Stimulated activated CD4-positive, alpha-beta T cell treated with anti-CD3 and anti-CD28 coated beads, Interleukin-1b, Interleukin-23, amount 100 ng/mL, for 1 hour (primary cell): ENCODE measurements at places on chromosomes 4 and X.

GRCh38 chrX:118507766-118508165, 12.2 kb downstream of the DOCK11 start:
- DNase-seq: no peak

- no peak for DNase-seq
These were observed 46.4 kb downstream of the PTPN13 start for GRCh38 chr4:86640469-86640868.

GRCh38 chr4:48139691-48140090, 5.6 kb upstream of the TXK start:
- no peak for DNase-seq

- DNase-seq: no peak
These were observed 287.9 kb upstream of the NR3C2 start for GRCh38 chr4:148730082-148730640.

GRCh38 chrX:136731207-136731782, 49.4 kb downstream of the ARHGEF6 start:
- no peak for DNase-seq

DNA sequence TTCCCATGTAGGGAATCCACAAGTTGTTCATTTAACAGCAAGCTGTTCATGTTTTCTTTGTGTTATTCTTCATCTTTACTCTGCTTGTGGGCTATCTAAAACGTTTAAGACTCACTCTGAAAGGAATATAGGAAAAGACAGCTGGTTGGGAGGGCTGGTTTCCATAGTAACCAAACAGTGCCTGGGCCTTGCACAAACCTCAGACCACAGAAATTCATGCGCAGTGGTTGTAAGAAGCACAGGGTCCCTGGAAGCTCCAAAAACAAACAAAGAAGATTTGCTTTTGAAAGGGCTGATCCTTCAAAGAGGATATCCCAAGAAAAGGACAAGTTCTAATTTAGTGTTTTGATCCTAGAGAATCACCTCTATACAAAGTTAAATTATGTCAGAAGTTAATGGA, 7.8 kb downstream of the SERTM2 start:
- DNase-seq: no peak

DNA sequence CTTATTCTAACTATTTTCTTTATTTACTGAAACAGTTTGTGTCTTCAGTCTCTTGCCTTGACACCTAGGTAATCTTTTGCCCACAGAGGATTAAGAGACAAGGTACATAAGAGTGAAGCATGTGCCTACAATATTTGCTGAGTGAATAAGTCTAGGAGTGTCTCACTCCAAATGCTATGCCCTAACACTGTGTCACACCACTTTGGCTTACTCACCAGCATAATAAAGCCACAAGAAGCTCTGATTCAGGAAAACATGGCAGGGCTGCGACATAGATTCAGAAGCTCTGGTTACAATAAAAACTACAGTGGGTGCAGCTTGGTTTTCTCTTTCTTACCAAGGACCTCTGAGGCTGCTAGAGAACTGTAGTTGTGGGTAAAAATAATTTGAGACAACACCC, 127.1 kb downstream of the RBM46 start:
- no peak for DNase-seq

- DNase-seq: no peak
These were observed 16.6 kb downstream of the DKC1 start for GRCh38 chrX:154779261-154779660.

DNA sequence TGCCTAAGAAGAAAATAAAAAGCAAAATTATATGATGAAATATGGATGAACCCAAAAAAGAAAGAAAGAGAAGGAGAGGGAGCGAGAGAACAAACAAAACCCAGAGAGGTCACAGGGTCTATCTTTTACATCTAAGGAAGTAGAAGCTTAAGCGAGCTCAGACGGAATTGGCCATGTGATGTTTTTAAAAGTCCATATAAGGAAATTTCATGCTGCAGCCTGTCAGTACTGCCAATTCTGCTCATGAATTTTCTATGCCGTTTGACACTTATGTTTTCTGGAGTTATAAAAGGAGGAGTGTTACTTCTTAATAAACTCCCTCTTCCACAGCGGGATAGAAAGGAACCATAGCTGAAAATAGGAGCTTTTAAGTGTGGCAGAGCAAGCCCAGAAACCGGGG, 32.9 kb upstream of the DCX start:
- no peak for DNase-seq

DNA sequence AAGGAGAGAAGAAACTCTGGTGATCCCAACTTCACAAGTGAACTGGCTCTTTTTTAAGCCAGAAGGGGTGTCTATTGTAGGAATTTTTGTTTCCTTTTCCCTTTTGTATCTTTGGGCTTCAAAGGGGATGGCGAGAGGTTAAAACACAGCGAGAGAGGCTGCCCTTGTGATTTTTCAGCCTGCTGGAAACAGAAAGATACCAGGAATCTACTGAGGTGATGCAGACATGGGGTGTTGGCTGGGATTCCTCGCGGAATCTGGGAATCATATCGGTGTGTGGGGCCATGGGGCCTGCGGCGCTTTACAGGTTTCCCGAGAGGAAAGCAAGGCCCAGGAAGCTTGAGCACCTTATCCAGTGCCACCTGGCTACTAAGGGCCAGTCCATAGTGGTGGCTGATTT, 99.4 kb upstream of the STX18 start:
- no peak for DNase-seq

DNA sequence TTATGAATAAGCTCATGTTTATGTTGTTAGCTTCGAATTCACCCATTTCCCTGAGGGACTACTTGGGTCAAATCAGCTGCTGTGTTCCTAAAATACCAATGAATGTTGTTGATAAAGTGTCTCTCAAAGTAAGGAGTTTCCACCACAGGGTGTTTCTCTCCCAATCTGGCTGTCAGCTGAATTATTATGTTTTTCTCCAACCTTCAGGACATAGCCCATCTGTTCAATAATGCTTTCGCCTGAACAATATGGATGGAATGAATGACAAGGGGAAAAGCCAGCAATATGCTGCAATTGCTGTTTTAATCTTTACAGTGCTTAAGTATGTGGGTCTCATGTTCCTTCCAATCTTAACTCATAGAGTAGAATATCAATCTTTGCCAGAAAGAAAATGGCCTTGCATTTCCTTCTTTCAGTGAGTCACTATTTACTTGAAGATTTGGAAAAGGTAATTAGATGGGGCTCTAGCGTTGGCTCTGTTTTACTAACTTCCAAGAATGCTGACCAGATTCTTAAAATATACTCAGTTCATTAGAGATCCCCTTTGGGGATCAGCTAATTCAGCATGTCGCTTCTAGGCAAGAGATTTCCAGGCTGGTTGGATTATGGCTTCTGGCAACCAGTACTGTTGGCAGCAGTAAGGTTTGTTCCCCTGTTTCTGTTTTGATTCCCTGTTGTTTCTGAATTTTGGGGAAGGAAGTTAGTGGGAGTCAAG, 410.5 kb downstream of the PPP3CA start:
- no peak for DNase-seq

DNA sequence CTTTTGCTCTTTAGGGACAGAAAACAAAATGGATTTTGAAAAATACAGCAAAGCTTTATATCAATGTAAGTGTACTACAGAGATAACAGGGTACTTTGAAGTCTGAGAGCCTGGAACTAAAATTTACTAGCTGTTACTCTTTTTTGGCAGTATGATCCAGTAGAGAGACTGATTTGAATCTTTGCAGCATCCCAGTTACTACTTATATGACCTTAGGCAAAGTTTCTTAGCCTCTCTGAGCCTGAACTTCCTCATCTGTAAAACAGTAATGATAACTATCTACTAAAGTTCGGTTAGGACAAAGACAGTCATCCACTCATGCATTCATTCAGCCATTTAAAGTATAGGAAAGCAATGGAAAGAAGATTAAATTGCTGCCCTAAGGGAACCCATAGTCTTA, 10.1 kb downstream of the BRWD3 start:
- DNase-seq: no peak

- DNase-seq: no peak
These were observed 26.3 kb upstream of the UCP1 start for GRCh38 chr4:140595065-140595464.

DNA sequence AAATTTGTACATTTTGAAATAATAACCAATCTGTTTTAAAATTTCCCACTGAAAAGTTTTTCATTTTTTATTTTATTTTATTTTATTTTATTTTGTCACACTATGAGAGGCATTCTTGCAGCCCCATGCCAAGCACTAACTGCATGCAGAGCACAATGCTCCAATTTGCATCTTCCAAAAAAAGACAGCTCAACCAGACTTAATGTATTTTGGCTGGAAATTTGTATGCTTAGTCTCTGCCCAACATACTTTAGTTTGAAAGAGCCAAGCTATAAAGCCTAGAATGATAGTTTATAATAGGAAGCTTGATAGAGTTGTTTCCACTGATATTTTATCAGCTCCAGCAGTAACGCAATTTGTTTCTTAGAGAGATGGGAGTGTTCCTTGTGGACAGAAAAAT, 235.5 kb downstream of the GALNTL6 start:
- DNase-seq: no peak

GRCh38 chrX:24493740-24494581, 28.9 kb downstream of the PDK3 start:
- DNase-seq: no peak

GRCh38 chrX:51606446-51606845, 12.3 kb downstream of the CENPVL3 start:
- no peak for DNase-seq

GRCh38 chr4:4606321-4606720, 64.5 kb upstream of the STX18 start:
- DNase-seq: no peak

DNA sequence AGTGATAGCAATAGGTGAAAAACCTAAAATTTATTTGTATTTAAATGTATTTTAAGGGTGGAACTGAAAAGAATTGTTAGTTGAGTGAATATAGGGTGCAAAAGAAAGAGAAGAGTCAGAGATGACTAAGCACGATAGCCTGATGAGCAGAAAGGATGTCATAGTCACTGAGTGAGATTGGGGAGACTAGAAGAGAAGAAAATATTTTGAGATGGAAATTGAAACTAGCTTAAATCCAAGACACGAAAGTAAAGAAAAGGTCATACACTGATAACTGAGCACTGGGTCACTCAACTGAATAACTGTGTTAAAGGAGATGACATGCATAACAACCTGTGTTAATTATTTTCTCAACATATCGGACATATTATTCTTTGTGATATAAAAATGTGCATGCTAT, 55.5 kb downstream of the SPANXN4 start:
- DNase-seq: no peak

- no peak for DNase-seq
These were observed 109.0 kb downstream of the SHROOM4 start for GRCh38 chrX:50705042-50705441.

GRCh38 chr4:145044341-145044740, 53.7 kb downstream of the ANAPC10 start:
- no peak for DNase-seq

DNA sequence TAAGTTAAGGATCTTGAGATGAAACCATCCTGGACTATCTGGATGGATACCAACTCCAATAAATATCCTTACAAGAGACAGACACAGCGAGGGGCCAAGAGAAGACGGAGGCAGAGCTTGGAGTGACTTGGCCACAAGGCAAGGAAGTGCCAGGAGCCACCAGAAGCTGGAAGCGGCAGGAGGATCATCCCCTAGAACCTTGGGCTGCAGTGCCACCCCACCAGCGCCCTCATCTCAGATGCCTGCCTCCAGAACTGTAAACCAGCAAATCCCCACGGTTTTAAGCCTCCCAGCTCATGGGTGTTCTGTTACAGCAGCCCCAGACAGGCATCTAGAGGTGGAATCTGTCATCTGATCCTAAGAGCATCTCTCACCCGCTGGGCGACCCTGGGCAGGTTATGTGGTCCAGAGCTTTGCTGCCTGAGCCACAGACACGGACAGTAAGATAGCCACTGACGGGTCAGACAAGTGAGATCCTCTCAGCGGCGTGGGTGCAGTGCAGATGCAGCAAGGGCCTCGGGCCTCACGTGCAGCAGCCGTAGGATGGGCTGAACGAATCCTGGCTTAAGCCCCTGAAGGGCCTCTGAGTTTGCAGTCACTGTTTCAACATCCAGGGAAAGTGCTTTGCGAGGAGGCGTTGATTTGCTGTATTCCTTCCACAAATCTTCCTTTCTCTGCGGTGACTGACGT, 25.1 kb upstream of the MXD4 start:
- no peak for DNase-seq

DNA sequence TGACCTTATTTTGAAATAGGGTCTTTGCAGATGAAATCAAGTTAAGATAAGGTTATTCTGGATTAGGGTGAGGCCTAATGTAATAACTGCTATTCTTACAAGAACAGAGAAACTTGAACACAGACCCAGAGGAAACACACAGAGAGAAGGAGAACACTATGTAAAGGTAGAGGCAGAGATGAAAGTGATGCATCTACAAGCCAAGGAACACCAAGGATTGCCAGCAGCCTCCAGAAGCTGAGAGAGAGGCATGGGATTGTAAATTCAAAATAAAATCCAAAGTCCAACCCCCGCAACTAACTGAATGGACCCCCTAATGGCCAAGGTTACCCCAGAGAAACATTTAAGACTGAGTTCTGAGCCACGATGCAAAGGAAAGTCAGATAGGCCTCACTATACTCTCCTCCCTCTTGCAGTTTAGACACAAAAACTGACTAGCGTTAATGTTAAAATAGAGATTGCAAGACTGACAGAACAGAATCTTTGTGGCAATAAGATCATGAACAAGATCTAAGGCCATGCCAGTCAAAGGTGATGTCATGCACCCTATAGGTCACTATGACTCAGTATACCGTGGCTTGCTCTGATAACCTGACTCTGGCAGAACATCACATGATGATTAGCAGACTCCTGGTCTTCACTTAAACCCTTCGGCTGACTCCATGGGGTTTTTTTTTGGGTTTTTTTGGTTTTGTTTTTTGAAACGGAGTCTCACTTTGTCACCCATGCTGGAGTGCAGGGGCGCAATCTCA, 42.9 kb downstream of the DDX60L start:
- no peak for DNase-seq

DNA sequence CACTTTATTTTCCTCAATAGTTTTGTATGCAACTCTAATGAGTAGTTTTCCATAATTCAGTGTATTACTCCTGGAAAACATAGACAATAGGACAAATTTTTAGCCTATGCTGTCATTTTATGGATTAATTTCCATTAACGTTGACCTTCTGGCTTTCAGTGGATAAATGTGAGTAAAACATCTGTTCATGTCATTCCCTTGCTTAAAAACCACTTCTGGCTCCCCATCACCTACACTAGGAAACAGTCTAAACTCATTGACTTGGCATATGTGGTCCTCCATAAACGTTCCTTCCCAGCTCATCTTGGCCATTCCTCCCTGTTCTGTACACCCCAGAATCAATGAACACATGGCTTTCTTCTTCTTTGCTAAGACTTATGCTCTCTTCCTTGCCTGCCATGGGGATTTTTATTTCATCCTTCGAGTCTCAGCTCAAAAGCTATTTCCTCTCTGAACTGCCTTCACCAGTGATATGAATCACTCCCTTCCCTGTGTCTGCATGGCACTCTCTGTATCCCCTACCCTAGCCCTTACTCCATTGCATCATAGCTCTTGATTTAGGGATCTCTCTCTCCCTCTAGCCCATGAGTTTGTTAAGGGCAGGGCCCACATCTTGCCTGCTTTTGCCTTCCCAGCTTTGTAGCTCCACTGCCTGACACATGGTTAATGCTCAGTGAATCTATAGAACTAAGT, 34.8 kb downstream of the DOCK11 start:
- no peak for DNase-seq

- no peak for DNase-seq
These were observed 508.1 kb upstream of the ARX start for GRCh38 chrX:25523574-25524540.
